DMS153 (cell line): ENCODE measurements at places on chromosomes 16 and 17.

- no peak for DNase-seq
These were observed 661 bp downstream of the TEX2 start for GRCh38 chr17:64262198-64262999.

- no peak for DNase-seq
These were observed 24.7 kb downstream of the SSH2 start for GRCh38 chr17:29905086-29905878.

DNA sequence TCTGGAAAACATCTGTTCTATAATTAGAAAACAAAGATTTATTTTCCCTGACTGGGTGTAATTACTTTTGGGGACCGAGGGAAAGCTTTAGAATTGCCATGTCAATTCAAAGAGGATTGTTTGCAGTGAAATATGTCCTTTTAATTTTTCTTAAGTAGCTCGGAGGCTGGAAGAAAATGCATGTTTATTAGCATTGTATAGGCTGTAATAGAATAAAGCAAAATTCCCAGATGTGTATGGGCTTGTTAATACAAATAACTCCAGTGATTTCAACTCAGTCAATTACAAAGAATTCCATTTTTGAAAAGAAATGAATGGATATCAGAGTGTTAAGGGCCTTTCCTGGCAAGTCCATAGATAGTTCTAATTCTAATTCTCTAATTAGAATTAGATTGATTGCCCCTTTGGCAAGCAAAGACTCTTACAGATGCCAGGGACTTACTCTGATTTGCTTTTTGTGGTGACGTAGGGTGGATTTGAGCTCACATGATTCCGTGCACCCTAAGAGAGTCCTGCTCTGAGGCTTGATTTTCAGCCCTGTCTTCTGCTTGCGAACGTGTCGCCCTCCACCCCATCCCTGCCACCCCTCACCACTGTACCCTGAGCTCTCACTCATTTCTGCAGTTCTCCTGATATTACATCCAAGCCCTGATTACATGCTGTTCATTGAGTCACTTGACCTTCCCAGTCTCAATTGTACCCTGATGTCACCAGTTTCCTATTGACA, 70.0 kb upstream of the FAM20A start:
- DNase-seq = no peak

GRCh38 chr17:43770957-43771356, 7.8 kb downstream of the DUSP3 start:
- DNase-seq = no peak

GRCh38 chr16:71514476-71514875, 11.8 kb upstream of the CHST4 start:
- DNase-seq = no peak

GRCh38 chr16:13269905-13270528, 368.6 kb downstream of the SHISA9 start:
- DNase-seq = no peak

DNA sequence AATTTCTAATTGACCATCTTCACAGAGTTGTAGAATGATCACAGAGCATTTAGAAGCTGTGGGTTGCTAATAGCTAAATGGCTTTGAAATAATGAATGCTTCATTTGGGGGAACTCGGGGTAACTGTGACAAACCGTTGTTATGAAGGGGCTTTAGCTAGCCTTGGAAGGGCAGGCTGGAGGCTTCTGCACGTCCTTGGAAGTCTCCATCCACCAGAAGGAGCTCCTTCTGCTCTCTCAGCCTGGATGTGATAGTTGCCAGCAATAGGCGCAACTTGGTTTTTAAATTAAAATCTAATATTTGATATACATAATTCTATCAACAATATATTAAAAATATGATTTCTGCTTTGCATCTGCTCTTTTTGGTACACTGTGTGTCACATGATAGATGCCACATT, 200.5 kb downstream of the RPTOR start:
- no peak for DNase-seq

- DNase-seq = no peak
These were observed 2.2 kb downstream of the KCNH6 start for GRCh38 chr17:63525190-63525946.

GRCh38 chr17:81491761-81492160, 20.8 kb downstream of the ACTG1 start:
- DNase-seq = no peak

GRCh38 chr16:46426336-46426735, 194.8 kb downstream of the SHCBP1 start:
- no peak for DNase-seq

DNA sequence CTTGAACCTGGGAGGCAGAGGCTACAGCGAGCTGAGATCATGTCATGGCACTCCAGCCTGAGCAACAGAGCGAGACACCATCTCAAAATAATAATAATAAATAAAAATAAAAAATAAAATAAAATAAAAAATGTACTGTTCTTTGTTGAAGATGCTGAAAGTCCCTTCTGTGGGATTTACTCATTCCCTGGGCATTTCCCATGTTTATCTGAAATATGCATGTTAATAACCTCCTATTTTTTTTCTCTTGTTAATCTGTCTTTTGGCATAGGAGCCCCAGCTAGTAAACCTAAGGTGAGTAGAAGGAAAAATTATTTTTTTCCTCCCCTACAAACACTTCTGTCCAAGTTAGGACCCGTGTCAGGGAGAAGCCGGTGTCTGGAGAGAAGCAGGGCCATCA, 34.4 kb downstream of the TMEM92 start:
- DNase-seq = no peak

GRCh38 chr16:31198207-31198882, 4.2 kb downstream of the PYCARD start:
- DNase-seq = no peak

DNA sequence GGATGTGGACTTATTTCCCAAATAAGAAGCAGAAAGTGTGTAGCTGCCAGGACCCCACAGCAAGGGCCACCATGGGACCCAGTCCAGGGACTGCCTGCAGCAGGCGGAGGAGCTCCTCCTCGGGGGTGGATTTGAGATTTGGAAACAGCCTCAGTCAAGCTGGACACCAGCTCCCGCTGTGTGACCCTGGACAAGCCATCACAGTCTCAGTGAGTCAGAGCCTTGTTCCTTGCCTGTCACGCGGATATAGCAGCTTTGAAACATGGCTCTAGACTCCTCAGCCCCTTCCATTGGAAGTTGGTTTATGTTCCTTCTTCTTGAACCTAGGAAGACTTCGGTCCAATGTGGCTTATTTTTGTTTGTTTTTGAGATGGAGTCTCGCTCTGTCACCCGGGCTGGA, 12.5 kb upstream of the DPEP1 start:
- no peak for DNase-seq

- DNase-seq = no peak
These were observed 12.4 kb downstream of the NUP93 start for GRCh38 chr16:56742030-56742984.

GRCh38 chr17:19533718-19534561, at the start of gene SLC47A1:
Gene SLC47A1, plus strand, starts transcription at chr17:19533854. Its CDS starts 86 bp downstream, at chr17:19533940.
- DNase-seq = no peak

GRCh38 chr16:49731911-49732310, 124.0 kb downstream of the ZNF423 start:
- DNase-seq = no peak

- no peak for DNase-seq
These were observed 112.6 kb downstream of the OR1D5 start for GRCh38 chr17:2950846-2951245.

DNA sequence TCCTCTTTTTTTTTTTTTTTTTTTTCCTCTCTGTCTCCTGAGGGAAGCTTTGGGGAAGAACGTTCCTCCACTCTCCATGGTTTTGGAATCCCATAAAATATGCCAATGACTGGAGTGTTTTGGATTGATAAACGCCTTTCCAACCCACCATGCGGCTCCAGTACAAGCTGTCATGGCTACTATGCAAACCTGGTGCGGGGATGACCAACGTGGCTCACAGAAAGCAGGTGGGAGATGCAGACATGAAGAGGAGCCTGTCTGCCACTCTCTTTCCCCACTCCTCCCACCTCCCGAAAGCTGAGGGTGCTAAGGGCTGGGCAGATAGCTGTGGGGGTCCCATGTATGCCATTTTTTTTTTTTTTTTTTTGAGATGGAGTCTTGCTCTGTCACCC, 69.9 kb upstream of the SEC14L1 start:
- DNase-seq = no peak

DNA sequence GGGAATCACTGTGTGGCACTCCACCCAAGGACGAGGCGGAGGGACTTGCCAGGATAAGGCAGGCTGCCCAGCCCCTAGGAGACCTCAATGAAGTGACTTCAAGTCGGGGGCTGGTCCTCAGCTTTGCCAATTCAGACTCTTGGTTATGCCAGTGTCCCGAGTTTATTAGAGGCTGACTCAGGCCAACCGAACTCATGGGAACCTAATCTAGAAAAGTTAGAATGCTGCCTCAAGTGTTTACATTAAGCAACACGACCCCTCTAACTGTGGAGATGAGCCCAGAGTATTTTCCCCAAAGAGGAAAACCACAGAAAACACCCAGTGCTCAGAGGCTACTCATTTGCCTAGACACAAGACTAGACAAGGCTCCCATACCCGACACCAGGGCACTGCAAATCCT, 1.1 kb upstream of the TEKT3 start:
- DNase-seq = no peak

- no peak for DNase-seq
These were observed 34.3 kb upstream of the WSCD1 start for GRCh38 chr17:6035801-6036394.

GRCh38 chr17:10247810-10248209, 49.4 kb upstream of the GAS7 start:
- DNase-seq = no peak

GRCh38 chr17:16924696-16925440, 47.0 kb downstream of the TNFRSF13B start:
- no peak for DNase-seq

DNA sequence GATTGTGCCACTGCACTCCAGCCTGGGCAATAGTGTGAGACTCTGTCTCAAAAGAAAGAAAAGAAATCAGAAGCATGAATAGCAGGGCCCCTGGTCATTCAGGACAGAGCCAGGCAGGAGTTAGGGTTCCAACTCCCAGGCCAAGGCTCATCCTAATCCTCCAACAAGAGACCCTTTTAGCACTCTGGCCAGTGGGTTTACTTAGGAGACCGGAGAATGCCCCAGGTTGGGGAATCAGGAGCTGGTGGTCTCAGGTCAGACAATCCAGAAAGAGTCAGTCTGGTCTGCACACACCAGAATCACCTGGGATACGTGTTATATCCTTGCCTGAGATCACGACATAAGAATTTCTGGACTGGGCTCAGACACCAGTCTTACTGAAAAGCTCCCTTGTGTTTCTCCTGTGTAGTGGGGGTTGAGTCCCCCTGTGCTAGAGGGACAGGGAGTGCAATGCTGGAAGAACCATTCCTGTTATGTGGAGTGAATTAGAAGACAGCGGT, 48.7 kb downstream of the CCDC42 start:
- DNase-seq = no peak

DNA sequence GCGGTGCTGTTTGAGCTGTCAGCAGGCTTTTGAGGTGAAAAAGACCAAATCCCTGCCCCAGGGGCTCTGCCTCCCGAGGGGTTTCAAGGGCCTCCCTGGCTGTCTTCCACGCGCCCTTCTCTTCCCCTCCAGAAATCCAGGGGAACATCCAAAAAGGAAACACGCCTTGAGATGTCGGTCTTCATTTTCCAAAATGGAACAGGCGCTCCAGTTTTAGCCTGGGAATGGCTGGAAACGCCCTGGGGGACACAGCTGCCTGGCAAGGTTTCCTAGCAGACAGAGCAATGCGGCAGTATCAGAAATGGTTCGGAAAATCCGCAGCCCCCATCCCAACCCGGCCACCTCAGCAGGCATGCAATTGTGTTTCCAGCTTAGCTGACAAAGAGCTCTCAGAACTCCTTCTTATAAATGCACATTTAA, 16.6 kb upstream of the LITAF start:
- DNase-seq = no peak

DNA sequence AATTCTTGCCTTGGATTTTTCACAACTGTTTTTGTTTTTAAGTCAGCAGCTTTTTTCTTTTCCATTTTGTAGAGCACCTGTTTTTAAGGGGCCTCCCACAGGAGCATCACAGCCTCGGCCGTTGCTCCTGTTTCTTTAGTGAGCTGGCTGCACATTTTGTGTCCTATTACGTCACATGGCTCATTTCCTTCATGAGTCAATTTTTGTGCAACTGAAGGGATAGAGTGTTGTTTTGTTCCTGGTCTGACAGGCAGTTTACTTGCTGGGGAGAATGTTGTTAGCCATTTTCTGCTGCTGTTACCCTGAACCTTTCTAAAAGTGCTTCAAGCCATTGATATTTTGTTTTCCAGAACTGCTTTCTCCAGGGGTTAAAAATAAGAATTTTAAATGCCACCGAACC, 45.0 kb upstream of the CRISPLD2 start:
- no peak for DNase-seq

GRCh38 chr17:68462381-68463210, 5.3 kb upstream of the WIPI1 start:
- DNase-seq = peak; percentile 73

GRCh38 chr16:3274490-3274889, 8.8 kb upstream of the ZNF263 start:
- DNase-seq = no peak

- DNase-seq = no peak
These were observed 981 bp upstream of the DUXB start for GRCh38 chr16:75702242-75702641.

- no peak for DNase-seq
These were observed 42.2 kb upstream of the CORO6 start for GRCh38 chr17:29664743-29665480.

DNA sequence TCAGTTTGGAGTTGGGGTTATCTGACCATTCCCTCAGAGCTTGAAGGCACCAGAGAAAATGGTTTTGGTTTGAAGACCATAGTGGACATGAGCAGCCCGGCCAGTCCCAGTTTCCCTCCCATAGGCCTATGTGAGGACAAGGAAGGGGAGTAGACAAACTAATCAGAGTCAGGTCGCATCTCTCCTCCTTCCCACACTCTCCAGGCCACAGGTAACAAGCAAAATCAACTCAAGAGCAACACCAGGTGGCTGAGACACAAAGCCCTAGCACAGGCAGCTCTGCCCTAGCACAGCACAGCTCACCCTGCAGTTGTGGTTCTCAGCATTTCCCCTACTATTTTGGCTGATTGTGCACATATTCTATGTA, 7.2 kb downstream of the SUPT4H1 start:
- DNase-seq = no peak
